ENCODE measurements at places on chromosomes 7 and 10.

DNA sequence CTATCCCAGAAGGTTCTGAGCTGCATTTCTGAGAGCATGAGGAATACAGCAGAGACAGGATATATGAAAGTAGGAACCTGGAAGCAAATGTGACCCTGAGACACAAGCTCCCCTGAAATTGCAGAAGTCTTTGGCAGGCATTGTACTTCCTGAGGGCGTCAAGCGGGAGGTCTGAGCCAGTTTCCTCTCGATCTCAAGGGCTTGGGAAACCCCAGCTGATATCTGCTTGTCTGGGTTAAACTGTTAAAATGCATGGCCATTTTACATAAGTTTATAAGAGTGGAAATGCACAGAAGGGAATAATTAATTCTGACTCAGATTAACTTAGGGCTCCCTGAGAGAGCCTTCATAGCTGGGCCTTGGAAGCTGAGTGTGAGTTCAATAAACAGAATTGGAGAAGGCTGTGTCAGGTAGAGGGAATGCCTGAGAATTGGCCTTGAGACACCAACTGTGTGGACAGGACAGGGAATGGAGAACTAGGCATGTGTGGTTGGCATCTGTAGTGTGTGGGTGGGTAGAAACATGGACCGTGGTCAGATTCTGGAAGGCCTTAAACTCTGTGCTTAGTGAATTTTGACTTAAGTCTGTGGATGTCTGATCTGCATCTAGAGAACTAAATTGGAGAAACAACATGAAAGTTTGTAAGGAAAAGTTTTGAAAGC is 53.3 kb downstream of the WIPF3 start:
- DNase-seq = no peak

DNA sequence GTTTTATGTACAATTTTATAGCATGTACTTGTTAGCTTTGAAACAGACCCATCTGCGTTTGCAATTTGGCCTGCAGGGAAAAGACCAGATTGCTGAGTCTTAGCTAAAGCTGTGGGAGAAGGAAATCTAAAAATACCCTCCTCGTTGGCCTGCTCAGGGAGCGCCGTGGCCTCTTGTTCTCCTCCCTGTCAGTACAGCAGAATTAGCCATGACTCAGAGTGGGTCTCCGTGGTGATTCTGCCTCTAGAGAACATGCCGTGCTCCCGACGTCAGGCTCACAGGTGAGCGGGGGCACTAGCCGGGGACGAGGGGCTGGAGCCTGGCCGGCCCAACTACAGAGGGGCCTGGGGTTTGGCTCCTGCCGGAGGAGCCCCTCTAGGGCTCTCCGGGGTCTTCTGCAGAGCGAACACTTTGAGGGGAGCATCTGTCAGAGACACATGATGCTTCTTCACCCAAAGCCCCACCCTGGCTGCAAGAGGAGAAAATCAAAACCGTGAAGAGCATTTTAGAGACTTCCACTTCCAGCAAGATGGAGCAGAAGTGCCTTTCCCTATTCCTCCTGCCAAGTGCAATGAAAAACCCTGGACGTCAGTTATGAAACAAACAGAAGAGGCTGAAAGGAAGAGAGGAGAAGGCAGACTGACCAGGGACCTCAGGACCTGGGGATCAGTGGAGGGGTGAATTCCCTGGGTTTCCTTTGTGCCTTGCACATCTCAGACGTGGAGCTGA is 98.9 kb downstream of the LHPP start:
- no peak for DNase-seq

- no peak for DNase-seq
These were observed 15.1 kb upstream of the ATE1 start for GRCh38 chr10:121942749-121943416.

GRCh38 chr10:43215758-43216455 is 51.0 kb downstream of the RASGEF1A start:
- DNase-seq = no peak

GRCh38 chr10:58385784-58386112 is 538 bp downstream of the TFAM start:
- DNase-seq = no peak

Data from type B pancreatic cell (in vitro differentiated cells).